ENCODE measurements at places on chromosomes 16 and 17.

DNA sequence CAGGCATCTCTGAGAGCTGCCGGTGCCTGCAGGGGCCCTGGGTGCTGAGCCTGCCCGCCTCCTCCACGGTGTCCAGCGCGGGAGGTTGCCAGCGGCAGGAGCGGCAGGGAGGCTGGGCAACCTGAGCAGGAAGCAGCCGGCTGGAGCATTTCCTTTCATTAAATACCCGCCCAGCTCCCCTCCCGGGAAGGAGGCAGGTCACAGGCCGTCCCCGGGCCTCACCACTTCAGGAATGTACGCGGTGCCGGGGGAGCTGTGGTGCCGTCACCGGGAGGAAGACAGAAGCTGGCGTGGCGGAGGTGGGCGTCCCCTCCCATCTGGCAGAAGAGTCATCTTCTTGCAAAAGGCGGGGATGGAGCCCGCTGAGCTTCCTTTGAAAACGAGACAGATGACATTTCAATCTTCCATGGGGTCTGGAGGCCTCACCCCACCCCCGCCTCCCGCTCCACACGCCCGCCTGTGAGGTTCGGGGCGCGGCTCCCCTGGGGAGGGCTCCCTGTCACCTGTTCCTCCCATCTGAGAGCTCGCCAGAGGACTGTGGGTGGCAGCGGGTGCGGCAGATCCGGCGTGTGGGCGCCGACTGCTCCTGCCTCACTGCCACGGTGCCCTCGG is 16.0 kb downstream of the SOX8 start:
- DNase-seq, result no peak

DNA sequence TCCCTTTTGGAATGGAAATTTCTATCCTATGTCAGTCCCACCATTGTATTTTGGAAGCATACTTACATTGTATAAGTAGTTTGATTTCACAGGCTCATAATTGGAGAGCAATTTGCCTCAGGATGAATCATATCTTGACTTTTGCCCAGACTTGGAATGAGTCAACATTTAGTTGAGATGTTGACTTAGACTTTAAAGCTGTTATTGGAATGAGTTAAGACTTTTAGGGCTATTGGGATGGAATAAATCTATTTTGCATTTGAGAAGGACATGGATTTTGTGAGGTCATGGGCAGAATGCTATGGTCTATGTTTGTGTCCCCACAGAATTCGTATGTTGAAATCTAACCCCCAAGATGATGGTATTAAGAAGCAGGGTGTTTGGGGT is 12.2 kb upstream of the ZNF594 start:
- DNase-seq, result no peak

GRCh38 chr16:59684911-59685310 is 950.8 kb upstream of the GOT2 start:
- no peak for DNase-seq

DNA sequence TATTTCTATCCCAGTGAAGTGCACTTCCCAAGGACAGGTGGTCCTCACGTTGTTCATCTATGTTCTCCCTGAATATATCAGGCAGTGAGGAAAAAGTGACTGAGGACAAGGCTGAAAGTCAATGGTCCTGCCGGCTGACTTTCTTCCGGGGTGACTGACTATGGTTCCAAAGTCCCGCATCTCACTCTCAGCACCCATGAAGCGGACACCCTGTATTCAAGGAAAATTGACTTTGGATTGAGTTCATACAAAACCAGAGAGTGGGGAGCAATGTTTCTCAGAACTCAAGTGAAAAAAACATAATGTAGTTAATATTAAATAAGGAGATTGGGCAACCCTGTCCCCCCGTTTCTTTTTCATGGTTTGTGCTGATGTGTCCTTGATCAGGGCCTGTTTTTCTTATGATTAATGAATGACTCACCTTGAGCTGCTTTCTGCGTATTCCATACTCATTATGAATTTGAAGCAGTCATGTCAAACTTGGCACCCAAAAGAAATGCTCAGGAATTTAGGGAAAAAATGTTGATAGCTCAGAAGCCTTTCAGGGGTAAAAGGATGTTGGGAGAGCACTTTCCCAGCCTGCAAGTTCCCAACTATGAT is 184.0 kb downstream of the CYLD start:
- DNase-seq, result no peak

DNA sequence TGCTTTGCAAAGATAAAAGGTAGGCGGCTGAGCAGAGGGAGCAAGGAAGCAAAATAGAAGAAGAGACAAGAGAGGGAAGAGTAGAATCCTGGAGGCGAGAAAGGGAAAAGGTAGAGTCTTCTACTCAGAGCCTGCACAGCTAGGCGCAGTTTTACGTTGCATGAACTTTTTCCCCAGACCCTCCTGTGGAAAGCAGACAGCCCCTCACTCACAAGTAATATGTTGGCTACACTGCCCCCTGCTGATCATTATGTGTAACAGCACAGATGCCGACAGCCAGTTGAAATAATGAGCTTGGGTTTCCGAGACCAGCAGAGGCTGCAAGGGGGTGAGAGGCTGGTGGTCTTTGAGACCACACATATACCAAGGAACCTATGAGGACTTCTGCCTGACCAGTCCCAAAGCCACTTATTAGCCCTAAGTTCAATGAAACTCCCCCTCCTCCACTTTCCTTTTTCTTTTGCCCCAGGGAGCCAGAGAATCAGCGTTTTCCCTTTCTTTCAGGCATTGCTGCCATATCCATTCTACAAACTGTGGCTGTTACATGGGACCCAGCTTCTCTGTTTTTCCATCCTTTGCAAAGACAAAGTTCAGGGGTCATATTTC is 22.5 kb upstream of the CMTR2 start:
- no peak for DNase-seq

GRCh38 chr17:28199115-28199514 is 119.9 kb upstream of the TMEM97 start:
- no peak for DNase-seq

- no peak for DNase-seq
These were observed 24.0 kb upstream of the STH start for GRCh38 chr17:45974916-45975630.

DNA sequence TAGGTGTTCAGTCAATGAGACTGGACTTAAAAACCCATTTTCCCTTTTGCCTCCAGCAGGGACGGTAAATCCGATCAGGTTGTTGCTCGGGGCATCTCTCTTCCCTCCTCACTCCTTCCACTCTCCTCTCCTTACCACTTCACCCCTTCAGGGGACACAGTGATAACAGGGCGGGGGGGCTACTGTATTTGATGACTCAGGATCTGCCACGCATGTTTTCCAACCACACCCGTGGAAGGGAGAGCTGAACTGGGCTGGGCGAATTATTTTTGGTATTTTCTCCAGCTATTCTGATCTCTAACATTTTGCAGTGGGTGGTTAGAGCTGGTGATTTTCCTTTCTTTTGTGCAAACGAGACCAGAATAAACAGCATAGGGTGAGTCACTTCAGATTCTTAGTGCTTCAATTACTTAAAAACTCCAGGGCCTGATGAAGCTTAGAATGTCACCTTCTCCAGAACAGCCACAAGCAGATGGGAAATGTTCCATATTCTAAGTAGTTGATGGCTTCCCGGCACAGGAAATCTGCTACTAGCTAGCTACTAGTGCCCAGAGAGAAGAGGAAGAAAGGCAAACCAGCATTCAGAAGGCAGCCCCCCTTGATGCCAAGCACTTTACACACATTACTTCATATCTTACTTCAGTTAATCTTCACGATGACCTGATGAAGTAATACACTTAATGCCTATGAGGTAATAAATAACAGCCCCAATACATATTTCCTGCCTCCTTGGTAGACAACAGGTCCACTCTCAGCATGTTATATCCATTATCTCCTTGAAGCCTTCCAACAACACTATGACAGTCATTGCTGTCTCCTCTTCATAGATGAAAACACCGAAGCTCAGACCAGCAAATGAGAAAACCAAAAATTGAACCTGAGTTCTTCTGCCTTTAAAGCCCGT is 74.1 kb downstream of the ASIC2 start:
- DNase-seq, result no peak

- no peak for DNase-seq
These were observed 7.0 kb downstream of the PLXDC1 start for GRCh38 chr17:39144416-39144840.

GRCh38 chr16:924063-924462 is 46.7 kb downstream of the LMF1 start:
- DNase-seq, result no peak

- DNase-seq, result no peak
These were observed 368.6 kb downstream of the FOXL1 start for GRCh38 chr16:86946981-86947380.

DNA sequence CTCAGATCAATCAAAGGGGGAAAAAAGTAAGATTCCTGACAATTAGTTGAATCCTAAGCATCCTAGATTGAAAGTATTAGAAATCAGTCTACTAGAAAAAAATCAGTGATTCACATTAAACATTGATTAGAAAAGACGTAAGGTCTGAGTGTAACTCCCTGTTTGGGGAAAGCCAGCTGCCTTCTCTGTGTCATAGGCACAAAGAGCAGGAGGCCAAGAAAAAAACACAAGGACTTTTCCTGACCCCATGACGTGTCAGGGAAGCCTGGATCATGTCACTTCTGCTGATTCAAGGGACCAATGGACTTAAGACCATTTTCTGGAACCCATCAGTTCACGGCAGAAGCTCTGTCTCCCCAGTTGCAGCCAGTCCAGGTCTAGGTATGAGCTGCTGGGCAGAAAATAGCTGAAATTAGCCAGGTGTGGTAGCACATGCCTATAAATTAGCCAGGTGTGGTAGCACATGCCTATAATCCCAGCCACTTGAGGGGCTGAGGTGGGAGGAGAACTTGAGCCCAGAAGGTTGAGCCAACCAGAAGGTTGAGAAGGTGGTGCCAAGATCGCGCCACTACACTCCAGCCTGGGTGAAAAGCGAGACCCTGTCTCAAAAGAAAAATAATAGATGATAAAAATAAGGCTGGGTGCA is 35.9 kb downstream of the RANBP10 start:
- DNase-seq, result no peak

- DNase-seq, result no peak
These were observed 24.3 kb downstream of the GP2 start for GRCh38 chr16:20303012-20303411.

GRCh38 chr16:79294568-79294967 is 306.0 kb downstream of the MAF start:
- no peak for DNase-seq

- no peak for DNase-seq
These were observed 33.3 kb upstream of the MGAT5B start for GRCh38 chr17:76834870-76835269.

DNA sequence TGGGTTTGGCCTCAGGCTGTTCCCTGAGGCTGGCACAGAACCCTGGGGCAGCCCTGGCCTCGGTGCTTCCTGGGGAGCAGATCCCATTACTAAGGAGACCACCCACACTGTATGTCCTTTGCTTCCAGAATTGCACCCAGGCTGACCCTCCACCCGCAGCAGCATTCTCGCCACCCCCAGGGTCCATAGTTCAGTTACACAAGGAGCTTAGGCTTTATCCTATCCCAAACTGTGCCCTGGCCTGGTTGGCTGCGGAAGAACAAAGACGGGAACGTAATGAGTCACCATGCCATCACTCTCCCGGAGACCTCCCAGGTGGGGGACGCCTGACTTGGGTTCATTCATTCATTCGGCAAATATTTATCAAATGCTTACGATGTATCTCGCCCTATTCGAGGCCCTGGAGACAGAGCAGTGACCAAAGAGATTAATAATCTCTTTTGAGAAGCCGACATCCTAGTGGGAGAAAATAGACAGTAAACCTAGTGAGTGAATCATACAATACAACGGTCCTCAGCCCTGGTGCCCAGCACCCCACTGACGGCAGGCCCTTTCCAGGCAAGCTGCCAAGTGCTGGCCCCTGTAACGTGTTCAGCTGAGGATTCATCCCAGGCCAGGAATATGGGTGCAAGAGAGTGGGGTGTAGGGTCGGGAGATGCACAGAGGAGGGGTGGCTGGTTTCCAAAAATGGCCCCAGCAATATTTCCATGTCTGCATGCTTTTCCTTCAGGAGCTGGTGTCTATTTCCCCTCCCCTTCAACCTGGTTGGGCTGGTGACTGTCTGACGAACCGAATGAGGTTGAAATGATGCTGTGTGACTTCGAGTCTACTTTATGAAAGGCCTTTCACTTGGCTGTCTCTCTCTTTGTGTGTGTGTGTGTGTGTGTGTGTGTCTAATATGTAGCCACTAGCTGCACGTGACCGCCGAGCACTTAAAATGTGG is 134.2 kb downstream of the MGAT5B start:
- DNase-seq, result no peak

DNA sequence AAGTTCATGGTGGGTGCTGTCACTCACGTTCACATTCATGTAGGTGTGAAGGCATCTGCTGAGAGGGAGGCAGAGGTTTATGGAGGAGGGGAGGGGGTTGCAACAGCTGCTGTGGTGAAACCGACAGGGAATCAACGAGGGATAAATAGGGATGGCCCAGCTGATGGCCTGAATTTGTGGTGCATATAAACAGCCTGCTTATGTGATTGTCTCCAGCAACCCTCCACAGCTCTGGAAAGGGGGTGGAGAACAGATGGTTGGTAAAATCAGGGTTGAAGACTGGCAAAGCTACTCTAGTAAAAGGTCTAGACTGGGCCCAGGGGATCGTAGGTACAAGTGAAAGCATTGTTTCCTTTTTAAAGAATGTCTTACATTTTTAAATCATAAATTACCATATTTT is 53.7 kb downstream of the IQCK start:
- DNase-seq, result no peak

Measured in cortex of kidney (tissue), 1 donor.